ENCODE measurements at places on chromosomes 2 and 18.

DNA sequence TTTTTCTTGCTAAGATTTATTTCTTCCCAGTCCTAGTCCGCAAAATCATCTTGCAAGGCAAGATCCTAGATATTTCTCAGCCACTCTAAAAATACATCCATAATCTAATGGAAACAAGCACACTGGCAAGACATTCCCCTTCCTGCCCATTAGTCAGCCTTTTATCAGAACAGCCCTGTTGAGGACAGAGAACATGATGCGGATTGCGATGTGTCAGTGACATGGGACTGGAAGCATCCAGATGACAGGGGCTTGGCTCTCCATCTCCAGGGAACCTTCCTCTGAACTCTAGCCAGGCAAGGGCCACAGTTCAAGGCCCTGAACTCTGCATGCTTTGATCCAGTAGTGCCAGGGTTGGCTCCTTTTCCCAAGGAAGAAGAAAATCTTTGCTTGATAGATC, 70.0 kb downstream of the VSNL1 start:
- no peak for DNase-seq

GRCh38 chr18:25282896-25283703, 68.9 kb downstream of the ZNF521 start:
- DNase-seq = no peak

GRCh38 chr2:237721458-237721857, 77.1 kb upstream of the RBM44 start:
- no peak for DNase-seq

GRCh38 chr2:178330175-178331017, 120.6 kb downstream of the PRKRA start:
- no peak for DNase-seq

DNA sequence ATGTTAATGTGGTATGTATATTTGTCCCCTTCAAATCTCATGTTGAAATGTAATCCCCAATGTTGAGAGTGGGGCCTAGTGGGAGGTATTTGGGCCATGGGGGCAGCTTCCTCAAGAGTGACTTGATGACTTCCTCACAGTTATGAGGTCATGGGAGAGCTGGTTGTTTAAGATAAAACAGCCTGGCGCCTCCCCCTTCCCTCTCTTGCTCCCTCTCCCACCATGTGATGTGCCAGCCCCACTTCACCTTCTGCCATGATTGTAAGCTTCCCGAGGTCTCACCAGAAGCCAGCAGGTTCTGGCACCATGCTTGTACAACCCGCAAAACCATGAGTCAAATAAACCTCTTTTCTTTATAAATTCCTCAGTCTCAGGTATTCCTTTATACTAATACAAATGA, 258.3 kb upstream of the POU3F3 start:
- DNase-seq = no peak

DNA sequence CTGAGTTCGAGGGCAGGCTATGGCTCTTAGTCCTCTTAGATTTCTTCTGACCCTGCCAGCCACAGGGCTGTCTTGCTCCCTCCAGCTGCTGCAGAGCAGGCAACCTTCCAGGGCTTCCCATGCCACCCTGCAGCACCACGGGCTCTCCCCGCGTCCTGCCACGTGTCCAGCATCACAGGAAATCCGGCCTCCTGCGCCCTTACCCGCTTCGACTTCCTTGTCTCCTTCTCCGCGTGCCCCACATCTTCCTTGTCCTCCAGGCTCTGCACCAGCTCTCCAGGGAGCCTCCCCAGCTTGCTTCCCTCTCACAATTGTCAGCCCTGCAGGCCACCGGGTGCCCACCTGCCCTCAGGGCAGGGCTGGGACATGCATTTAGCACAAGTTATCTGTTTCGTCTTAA, 253.5 kb downstream of the DCDC2C start:
- no peak for DNase-seq

DNA sequence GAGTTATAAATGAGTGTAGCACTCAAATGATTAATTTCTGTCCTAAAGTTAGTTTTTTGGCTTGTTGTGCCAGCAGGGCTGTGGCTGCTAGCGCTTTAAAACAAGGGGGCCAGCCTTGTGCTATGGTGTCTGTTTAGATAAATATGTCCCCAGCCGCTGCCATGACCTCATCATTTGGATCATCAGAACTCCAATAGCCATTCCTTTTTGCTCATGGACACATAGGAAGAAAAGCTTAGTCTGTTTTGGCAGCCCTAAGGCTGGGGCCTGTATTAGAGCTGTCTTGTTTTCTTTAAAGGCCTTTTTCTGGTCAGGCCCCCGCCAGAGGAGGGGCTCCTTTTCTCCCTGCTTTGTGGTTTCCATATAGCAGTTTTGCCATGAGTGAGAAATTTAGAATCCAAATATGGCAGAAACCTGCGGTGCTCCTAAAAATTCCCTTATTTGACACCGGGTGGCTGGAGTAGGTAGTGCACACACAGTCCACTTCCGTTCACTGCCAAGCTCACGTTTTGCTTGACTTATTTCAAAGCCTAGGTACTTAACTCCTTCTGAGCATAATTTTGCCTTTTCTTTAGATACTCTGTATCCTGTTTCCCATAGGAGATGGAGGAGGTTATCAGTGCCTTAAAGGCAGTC, 60.4 kb upstream of the SLC35G4 start:
- DNase-seq = no peak

GRCh38 chr2:85584857-85585780, 888 bp downstream of the VAMP5 start:
- DNase-seq = no peak

DNA sequence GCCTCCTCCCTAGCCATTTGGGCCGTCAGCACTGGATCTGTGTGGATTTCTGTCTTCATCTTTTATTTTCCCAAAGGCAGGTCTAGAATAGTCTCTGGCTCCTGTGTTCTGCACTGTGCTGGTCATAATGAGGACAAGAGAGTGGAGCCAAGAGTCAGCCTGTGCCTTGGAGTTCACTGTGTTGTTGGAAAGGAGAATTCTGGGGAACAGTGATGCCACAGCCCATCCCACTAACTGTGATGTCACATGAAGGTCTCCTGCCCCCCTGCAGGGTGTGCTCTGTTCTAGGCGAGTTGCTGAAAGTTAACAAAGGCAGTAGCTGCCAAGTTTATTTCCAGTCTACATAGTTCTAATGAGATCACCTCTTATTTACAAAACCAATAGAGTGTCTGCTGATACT, 248.5 kb downstream of the TPGS2 start:
- DNase-seq = peak; percentile 59

DNA sequence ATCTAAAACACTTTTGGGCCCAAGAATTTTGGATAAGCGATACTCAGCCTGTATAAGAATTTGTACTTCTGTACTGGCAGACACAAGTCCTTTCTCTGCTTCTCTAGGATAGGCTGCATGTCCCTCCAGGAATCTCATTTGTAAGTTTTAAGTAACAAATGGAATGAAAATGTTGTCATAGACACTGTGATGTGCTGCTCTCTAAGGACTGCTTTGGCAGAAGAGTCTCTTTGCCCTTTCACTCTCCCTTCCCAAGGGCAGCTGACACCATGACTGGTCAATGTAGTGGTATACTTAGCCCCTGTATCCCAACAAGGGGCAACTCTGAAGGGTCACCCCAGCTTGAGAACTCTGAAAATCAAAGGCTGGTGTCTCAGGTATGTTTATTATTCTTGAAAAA, 27.3 kb downstream of the PLA2R1 start:
- no peak for DNase-seq

DNA sequence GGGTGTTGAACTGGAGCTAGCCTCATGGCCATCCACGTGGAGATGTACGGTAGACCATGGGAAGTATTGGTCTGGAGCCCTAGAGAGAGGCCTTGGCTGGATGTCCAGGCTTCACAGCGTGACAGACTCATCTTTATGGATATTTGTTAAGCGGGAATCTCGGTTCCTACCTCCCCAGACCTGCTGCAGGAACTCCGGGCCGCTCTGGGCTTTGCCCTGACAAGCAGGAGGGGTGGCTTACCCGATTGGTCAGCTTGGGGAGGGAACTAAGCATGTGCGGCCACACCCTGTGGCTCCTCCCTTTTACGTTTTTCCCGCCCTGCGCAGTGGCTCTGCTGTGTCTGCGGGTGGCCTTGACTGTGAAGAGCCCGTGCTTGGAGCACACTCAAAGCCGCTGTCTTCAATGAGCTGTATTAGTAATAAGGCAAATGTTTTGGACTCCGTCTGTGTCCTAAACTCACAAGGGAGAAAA, 52.3 kb downstream of the PAPOLG start:
- DNase-seq = no peak

GRCh38 chr2:174004905-174005605, 39.9 kb upstream of the SP3 start:
- no peak for DNase-seq

DNA sequence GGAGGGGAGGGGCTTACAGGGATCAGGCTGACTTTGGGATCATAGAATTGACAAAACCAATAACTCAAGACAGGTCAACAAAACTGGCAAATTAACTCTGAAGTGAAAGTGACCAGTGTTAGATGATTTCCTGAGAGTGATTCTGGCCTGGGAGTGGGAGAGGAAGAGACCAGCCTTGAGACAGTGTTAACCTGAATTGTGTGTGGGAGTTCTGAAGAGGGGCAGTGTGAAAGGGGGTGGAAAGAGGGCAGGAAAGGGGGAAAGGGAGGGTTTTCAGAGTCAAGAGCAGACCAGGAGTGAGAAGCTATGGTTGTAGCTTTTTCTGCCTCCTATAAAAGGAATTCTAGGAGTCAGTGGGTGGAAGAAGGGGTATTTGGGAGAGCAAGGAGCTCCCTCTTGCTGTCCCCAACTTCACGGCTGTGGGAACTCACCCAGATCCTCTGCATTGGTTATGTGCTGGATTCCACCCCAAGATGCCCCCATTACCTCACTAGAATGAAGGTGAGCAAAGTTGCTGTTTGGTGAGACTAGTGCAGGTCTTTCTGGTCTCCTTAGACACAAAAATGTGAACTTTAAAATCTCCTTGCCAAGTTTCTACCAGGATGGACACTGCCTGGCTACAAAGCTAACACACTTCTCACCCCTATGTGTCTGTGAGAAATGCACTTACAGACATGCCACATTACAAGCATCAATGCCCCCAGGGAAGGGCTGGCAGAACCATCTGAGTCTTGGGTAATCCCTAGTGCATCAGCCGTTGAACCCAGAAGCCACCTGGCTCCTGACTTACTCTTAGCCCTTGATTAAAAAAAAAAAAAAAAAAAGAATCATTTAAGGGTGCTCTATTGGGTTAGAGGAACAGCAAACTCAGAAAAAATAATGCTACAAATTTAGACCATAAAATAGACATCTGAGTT, 61.6 kb downstream of the BMP10 start:
- DNase-seq = peak; percentile 69

- DNase-seq = no peak
Observed at GRCh38 chr2:3480352-3481010, 38.9 kb downstream of the ADI1 start.

- no peak for DNase-seq
Observed at GRCh38 chr2:46073540-46074046, 223.6 kb upstream of the EPAS1 start.

DNA sequence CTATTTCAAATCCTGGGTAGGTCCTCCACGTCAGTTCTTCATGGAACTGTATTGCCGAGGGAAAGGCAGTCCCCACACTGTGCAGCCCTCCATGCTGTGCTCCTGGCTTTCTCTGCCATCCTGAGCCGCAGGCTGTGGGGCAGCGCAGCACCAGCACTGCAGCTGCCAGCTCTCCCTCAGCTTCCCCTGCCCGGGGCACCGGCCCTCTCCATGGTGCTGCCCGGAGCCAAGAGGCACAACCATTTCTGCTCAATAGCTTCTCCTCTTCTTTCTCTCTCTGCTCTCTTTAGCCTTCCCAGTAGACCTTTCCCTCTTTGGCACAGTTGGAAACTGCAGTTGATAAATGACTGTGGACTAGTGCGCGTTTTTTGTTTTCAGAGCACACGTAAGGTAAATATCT, 12.1 kb downstream of the ANKRD23 start:
- DNase-seq = no peak

GRCh38 chr2:21268878-21269224, 145.1 kb downstream of the TDRD15 start:
- no peak for DNase-seq

GRCh38 chr2:6905668-6906067, 11.5 kb upstream of the RNF144A start:
- no peak for DNase-seq

- no peak for DNase-seq
Observed at GRCh38 chr2:10467401-10467800, 19.3 kb upstream of the ODC1 start.

DNA sequence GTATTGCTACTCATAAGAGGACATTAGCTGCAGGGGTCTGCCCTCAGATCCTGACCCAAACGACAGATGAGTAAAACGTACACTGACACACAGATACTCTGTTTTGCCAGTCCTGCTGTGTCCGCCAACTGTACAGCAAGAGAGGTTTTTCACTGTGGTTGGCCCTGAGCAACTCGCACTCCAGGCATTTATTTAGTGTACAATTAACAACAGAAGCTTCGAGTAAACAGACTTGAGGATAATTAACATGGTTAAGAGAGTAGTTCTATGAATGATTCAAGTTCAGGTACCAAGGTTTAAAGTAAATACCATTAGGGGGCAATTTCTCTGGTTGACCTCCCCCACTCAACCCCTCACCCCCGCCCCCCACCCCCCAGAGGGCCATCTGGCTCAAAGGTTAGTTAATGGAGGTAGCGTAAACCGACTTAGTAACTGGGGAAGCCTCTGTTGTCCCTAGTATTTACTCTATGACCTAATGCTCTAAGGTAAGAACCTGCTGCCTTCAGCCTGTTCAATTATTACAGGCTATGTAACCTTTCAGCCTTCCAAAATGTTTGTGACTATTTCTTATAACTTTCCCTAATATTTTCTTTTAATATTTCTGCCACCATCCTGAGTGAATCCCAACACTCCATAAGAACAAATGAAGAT, 103.9 kb upstream of the XIRP2 start:
- no peak for DNase-seq

DNA sequence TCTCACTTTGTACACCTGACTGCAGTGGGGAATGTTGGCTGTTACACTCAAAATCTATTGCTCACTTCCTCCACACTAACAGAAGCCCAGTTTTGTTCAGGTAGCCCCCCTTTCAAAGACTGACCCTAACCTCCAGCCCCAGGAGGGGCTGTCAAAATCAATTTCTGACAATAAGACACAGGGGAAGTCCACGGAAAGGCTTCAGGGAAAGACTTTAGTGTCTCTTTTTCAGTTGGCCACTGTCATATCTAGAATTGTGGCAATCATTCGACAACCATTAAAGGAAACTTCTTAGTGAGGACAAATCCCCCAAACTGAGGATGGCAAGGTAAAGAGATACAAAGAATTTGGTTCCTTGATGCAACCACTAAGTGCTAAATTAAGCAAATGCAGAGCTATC, 59.0 kb downstream of the BARD1 start:
- no peak for DNase-seq

GRCh38 chr2:117621326-117621725, 193.2 kb upstream of the DDX18 start:
- no peak for DNase-seq

DNA sequence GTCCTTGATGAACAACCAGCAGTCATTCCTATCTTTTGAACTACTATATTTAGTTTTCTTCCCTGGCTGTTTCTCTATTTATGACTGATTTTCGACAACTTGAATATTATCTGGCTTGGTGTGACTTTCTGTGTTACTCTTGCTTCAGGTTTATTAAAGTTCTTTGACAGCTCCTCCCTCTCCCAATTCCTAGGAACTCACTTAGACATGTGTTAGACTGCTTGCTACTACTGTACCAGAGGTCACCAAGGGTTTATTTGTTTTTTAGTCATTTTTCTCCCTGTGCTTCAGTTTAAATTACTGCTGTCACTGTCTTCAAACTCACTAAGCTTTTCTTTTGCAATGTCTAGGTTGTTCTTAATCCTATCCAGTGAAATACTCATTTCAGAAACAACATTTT, 90.5 kb downstream of the TMEM131 start:
- no peak for DNase-seq

GRCh38 chr2:61426267-61426897, 44.5 kb downstream of the USP34 start:
- no peak for DNase-seq

GRCh38 chr2:182893666-182894065, 27.2 kb upstream of the FRZB start:
- no peak for DNase-seq

Measured in breast epithelium (tissue), 4 donors.